NCI-H1105 (cell line): ENCODE measurements at places on chromosomes 3 and 15.

- no peak for DNase-seq
Measured at GRCh38 chr3:9123840-9124239, 125.6 kb downstream of the SRGAP3 start.

DNA sequence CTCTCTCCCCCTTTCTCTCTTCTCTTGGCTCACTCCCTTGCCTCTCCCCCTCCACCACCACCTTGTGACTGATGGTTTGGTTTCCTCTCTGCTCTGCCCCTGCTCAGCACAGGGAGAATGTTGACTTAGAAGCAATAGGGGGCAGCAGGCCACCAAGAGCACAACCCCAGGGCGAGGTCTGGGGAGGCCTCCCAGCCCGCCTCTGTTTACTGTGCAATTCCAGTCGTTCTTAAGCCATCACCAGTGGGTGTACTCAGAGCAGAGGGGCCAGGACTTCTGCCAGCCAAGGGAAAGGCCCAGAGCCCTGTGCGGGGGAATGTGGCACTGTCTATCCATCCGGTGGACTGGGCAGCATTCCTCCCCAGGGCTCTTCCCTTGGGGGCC is 5.7 kb upstream of the APEH start:
- no peak for DNase-seq

DNA sequence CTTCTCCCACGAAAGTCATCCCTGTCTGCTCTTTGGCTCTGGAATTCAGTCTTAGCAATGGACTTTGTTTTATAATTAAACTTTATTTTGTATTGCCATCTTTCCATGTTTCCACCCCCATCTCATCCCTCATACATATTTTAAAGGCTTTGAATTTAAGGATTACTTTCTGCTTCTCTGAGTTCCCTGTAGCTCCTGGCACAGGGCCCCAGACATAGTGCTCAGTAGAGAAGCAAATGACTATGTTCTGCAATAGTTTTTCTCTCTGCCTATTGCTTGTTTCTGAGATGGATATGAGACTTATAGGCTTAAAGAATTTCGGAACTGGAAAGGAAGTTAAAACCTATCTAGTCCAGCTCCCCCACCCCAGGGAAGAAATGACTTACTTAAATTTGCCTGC is 197.0 kb downstream of the LPP start:
- DNase-seq, result no peak

- DNase-seq, result no peak
Measured at GRCh38 chr3:168123201-168124176, 27.8 kb upstream of the GOLIM4 start.

GRCh38 chr3:189167027-189167766 is 4.6 kb upstream of the TPRG1 start:
- no peak for DNase-seq

DNA sequence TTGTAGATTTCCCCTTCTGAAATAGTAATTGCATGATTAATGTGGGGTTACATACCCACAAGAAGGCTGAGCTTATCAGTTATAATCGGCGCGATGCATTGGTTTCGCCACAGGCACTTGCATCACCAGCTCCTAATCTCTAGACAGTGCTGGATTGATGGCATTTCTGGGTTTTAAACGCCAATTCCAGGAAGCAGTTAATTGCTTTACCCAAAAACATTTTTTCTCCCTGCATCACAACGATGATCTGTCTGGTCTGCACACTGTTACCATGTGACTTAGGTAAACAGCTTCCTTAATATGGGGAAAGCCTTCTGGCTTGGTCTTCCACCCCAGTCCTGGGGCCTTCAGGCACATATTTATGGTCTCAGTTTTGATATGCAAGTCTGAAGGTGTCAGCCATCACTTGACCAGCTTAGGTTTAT is 70.0 kb upstream of the HEG1 start:
- DNase-seq, result no peak

DNA sequence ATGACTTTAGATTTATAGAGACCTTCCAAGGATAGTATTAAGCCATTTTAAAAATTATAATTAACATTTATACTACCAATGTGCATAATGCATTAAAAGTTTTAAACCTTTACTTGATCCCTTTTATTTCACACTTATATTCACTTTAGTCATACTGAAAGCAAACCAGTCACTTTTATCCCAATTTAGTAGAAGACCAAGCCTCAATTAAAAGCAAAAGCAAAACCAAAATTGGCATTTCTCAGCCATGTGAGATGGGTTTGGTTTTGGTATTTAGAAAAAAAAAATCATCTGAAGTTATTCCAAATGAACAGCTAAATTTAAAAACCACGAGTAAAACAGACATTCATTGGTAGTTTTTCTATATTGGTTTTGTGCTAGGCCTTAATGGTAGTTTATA is 249.4 kb downstream of the LPP start:
- no peak for DNase-seq

- DNase-seq, result no peak
Measured at GRCh38 chr3:27789420-27789819, 67.3 kb upstream of the EOMES start.

DNA sequence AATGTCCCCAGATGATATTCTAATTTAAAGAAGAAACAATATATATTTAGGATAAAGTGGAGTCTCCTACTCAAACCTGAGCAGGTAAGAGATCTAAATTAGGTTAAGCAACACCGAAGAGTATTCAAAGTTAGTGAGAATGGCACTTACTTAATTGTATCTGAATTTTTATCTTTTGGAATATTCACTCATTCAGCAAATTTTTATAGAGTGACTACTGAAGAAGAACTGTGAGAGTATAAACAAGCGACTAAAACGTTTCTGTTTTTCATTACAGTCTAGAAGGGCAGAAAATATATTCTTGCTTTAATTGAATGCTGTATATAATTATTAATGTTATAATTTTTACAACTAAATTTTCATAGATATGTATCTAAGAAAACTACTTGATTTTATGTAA is 567.7 kb upstream of the TBL1XR1 start:
- DNase-seq, result no peak

DNA sequence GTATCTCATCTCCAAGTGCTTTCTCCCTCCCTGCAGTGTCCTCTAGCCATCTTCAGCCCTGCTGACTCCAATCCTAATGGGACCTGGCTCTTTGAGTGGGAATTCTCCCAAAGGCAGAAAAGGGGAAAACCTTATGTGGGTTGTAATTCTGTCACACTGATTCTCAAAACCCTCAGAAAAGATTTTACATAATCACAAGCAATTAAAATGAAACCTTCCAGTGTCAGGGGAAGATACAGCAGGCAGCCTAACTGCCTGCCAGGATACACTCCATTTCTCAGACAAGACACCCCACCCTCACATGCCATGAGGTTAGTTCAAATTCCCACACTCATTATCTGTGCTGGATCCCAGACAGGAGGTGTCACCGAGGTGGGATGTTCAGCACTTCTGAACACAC is 121.4 kb downstream of the RFTN1 start:
- no peak for DNase-seq

DNA sequence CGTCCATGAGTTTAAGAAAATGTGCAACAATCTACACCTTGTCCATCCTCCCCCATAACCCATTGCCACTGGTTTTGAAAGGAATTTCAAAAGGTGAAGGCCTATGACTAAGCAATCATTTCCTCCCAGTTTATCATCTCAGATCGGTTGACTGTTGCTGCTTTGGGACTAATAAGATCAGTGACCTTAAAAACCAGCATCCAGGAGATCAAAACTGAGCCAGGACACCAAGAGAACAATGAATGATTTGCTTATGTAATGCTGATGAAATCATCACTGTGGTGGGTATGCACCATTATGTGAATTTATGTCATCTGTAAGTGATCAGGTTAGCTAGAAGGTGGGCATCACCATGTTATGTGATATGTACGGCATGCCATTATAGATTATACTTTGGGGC is 195.5 kb downstream of the SSR3 start:
- no peak for DNase-seq

GRCh38 chr3:69088063-69088462 is 3.3 kb downstream of the ARL6IP5 start:
- DNase-seq, result no peak

GRCh38 chr3:181717549-181718171 is 5.9 kb downstream of the SOX2 start:
- no peak for DNase-seq

- DNase-seq, result no peak
Measured at GRCh38 chr3:156820692-156821080, 5.5 kb upstream of the LEKR1 start.

GRCh38 chr3:50095352-50095998 is 6.8 kb downstream of the RBM5 start:
- no peak for DNase-seq

DNA sequence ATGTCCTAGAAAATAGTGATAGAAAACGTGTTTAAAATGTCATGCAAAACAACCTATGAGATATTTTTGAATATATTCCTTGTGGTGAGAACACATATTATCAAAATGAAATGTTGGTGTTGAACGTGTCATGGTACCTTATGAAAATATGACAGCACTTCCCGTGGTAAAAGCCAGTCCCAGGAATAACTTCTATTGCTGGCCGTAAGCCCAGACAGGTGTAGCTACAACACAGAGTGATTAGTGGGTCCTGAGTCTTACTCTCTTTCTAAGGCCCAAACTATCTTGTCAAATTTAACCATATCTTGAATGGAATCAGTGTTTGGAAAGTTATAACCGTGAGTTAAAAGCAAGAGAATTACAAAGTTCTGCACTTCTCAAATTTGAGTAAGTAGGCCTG is 24.1 kb downstream of the RARB start:
- DNase-seq, result no peak

GRCh38 chr15:23497710-23498111 is 50.7 kb upstream of the GOLGA6L2 start:
- DNase-seq, result no peak

GRCh38 chr15:98954411-98954810 is 53.2 kb downstream of the PGPEP1L start:
- peak; percentile 56 for DNase-seq

- no peak for DNase-seq
Measured at GRCh38 chr15:67329984-67330733, 75.6 kb downstream of the IQCH start.

DNA sequence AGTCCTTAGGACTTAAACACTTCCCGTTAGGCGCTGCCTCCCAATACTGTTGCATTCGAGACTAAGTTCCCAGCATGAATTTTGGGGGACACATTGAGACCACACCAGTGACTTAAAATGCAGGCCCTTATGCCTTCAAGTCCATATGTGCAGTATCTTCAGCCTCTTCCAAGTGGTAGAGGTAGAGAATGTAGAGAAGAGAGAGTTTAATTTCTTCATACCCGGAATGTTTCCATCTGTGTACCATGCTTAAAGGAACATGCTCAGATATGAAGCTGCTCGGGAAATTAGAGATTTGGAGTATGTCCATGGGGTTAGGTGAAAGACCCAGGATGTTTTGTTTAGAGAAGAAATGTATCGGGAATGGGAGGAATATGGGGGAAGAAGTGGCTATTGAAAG is 12.6 kb downstream of the DUT start:
- DNase-seq, result no peak
